NCI-H1417 treated with DMSO at 0.1 percent for 48 hours (cell line): ENCODE measurements at places on chromosomes 1 and 21.

DNA sequence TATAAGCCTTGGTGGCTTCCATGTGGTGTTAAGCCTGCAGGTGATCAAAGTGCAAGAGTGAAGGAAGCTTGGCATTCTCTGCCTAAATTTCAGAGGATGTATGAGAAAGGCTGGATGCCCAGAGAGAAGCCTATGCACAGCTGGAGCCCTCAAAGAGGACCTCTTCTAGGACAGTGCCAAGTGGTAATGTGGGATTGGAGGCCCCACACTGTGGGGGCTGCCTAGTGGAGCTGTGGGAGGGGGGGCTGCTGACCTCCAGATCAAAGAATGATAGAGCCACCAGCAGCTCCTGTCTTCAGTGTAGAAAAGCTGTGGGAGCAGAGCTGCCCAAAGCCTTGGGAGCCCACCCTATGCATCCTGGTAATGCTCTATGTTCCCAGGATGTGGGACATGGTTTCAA, 1512.7 kb upstream of the TPTE start:
- DNase-seq: no peak

- no peak for DNase-seq
Measured at GRCh38 chr1:153573351-153573750, 7.7 kb upstream of the S100A2 start.

GRCh38 chr1:83102630-83103071, 896.3 kb downstream of the TTLL7 start:
- DNase-seq: no peak

GRCh38 chr1:20723159-20723536, 5.3 kb upstream of the KIF17 start:
- DNase-seq: no peak

GRCh38 chr1:2209400-2210083, 15.0 kb upstream of the FAAP20 start:
- no peak for DNase-seq

- DNase-seq: no peak
Measured at GRCh38 chr1:246566813-246567645, 773 bp downstream of the CNST start.

- no peak for DNase-seq
Measured at GRCh38 chr1:89699451-89699986, 66.6 kb downstream of the LRRC8C start.

DNA sequence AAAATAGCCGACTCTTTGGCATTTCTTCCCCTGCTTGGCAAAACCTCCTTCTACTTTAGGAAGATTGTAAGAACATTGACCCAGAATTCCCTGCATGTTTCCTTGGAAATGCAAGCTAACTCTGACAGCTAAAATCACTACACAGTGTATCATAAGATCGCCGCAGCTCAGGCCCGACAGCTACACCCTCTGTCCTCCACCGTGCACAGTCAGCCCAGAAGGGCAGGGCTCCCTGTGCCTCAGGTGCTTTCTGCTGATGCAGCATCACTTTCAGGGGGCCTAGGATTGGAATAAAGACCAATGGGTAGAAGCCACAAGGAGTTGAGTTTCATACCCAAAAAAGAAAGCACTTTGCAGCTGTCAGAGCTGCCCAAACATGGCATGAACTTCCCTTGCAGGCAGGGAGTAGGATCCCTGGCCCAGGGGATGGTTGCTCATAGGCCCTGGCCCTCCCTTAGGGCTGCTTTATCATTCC, 145.3 kb downstream of the SEC16B start:
- DNase-seq: no peak

- DNase-seq: no peak
Measured at GRCh38 chr1:24849672-24850295, 80.3 kb downstream of the RUNX3 start.

DNA sequence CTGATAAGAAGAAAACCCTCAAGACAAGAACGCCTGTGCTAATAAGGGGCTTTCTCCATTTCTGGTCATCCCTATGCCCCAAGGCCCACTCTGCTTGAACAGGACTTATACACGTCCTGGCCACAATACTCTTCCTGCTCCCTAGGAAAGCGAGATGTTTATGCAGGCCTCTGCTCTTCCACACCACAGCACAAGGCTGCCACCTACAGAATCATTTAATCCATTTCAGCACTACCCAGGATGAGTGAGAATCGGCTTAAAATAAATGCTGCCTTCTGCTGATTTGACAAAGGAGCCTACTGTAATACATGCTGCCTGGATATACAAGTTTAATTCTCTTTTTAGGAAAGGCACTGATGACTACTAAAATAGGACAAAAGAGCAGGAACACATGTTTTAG, 29.4 kb downstream of the FRRS1 start:
- peak; percentile 62 for DNase-seq

DNA sequence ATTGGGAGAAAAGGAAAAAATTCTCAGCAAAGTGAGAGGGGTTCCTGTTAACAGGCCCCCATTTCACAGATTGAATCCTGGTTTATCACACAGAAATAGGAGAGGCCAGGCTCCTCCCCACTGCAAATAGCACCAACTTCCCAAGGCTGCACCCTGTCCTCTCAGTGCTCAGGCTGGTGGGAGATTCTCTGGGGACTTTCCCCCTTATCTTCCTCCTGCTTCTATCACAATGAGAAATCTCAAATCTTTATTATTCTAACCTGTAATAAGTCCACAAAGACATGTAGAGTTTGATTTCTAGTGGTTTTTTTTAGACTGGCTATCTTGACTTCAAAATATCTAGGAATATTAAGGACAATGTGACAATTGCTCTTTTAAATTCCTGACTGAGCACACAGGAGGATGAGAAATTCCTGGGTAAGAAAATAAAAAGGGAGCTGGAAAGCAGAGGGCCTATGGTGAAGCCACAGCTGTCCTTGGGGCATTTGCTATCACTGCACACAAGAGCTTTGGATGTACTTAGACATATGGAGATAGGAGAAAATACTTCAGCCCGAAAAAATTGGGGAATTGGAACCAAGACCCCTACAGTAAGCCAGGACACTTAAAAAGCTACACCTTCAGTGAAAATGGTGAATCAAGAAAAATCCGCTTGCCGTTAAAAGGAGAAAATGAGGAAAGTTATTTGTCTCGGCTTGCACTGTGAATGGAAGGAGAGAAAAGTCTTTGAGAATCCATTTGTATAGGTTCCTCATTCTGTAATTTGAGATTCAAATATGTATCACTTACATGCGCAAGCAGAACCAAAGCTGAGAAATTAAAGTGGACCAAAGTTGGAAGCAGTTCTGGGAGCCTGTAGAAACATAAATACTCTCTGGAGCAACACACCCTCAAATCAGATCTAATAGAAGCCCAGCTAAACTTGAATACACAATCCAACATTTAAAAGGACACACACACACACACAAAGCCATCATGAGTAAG, 65.9 kb upstream of the C1orf105 start:
- DNase-seq: no peak

DNA sequence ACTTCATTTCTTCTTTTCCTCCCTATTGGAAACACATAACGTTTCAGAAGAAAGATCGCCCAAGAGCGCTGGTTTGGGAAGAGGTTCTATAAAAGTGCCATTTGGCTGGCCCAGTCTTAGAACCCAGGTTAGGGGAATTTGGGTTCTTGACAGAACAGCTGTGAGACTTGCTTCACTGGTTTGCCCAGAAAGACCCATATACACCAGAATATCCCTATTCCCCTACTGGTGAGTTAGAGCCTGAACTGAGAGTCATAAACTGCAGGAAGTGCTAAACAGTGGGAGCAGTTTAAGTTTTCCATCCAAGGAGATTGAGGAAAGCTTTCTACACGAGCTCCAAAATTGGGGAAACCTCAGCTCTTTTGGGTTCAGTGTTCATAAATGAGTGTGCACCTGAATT, 275.2 kb downstream of the VAV3 start:
- DNase-seq: no peak

GRCh38 chr1:218064426-218064825, 220.7 kb upstream of the RRP15 start:
- no peak for DNase-seq

GRCh38 chr1:147579532-147579931, 38.2 kb downstream of the BCL9 start:
- DNase-seq: no peak

DNA sequence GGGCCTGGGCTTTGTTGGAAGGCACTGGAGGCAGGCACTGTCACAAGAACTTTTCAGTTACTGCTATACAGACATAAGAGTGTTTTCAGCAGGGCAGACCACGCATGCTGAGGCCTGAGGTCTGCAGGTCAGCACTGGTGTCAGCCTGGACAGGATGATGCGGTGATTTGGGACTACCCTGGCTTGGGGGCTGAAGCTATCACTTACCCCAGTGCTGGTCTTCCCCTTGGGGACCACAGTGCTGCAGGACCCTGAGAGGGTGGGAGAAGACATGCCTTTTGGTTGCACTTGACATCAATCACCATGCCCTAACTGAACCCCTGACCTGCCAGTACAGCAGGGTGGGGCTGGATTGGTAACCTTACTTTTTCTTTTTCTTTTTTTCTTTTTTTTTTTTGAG, 9.2 kb downstream of the DMRTB1 start:
- no peak for DNase-seq

DNA sequence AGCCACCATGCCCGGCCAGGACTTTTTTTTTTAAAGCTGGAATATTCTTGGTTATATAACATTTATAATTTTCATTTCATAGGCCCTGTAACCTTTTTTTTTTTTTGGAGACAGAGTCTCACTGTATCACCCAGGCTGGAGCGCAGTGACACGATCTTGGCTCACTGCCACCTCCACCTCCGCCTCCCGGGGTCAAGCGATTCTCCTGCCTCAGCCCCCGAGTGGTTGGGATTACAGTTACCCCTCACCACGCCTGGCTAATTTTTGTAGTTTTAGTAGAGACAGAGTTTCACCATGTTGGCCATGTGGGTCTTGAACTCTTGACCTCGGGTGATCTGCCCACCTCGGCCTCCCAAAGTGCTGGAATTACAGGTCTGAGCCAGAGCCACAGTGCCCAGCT, 12.6 kb downstream of the ZYG11B start:
- no peak for DNase-seq

GRCh38 chr1:157399984-157400382, 152.3 kb downstream of the FCRL5 start:
- no peak for DNase-seq

GRCh38 chr1:64686828-64687724, 57.8 kb upstream of the RAVER2 start:
- DNase-seq: no peak

DNA sequence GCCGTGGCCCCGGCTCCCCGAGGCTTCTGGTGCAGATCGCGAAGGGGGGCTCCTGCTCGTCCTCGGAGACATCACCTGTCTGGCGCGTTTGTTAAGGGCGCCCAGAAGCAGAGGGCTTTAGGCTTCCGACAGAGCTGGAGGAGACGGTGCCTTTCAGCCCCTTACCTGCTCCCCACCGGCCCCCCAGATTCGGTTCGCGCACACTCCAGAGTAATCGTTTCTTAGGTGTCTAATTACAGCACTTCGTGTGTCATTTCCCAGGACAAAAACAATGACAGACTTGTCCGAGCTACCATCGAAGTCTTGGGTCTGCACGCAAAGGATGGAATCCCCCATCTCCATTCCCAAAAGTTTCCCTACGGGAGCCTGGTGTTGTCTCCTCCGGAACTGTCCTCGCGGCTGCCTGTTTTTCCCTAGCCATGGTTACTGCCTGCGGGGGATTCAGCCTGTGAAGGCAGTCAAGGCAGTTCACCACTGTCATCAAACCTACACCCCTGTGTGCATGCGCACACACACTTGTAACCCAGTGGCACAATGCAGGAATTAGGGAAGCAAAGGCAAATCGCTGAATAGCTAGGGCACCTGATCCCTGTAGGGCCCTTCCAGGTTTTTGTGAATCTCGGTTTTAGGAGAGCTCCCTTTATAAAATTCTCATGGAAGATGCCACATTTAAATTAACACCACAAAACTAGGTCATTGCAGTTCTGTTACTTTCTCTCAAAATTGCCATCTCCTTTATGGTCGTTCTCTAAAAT, 738 bp upstream of the CDC42BPA start:
- DNase-seq: no peak

GRCh38 chr1:66313429-66313828, 220.5 kb upstream of the SGIP1 start:
- no peak for DNase-seq

DNA sequence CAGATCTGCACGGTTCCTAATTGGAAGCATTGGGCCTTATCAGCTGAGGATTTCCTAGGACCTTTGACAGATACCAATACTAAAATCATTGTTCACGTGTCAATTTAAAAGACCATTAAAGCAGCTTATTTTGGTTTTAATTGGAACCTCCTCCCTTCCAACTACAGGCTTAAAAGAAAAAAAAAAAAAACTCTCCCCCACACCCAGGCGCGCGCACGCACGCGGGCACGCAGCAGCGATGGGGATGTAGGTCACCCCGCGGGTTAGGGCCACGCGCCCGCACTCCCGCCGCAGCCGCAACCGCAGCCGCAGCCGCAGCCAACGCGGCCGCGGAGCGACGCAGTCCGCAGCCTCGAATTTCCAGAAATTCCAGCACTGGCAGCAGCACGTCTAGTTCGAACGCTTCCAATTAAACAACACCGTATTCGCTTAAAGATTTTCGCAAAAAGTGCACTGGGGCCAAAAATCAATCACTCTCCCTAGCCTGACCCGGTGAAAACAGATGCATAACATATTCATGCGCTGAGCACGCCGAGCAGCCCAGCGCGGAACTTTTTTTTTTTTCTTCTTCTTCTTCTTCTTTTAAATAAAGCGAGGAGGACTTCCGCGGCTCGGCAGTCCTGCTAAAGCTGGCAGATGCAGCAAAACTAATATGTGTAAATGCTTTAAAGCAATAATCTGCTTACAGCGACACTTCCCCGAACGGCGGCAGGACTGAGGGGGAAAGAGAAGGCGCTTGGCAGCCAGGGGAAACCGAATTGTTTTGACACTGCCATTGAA, 13.3 kb upstream of the BARHL2 start:
- DNase-seq: no peak

GRCh38 chr1:185816460-185816859, 82.3 kb downstream of the HMCN1 start:
- DNase-seq: no peak

DNA sequence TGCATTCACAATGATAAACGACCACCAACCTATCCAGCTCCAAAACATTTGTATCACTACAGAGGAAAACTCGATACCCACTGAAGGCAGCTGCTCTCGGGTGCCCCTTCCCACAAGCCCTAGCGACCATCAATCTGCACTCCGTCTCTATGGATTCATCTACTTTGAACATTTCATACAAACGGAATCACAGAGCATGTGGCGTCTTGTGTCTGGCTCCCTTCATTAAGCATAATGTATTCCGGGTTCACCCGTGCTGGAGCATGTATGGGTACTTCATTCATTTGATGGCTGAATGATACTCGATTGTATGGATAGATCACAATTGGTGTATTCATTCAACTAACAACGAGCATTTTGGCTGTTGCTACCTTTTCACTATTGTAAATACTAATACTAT, 340.2 kb downstream of the SMYD3 start:
- no peak for DNase-seq
